ENCODE measurements at places on chromosomes 5 and 9.

GRCh38 chr5:40619421-40619820, 60.3 kb upstream of the PTGER4 start:
- DNase-seq, result no peak

DNA sequence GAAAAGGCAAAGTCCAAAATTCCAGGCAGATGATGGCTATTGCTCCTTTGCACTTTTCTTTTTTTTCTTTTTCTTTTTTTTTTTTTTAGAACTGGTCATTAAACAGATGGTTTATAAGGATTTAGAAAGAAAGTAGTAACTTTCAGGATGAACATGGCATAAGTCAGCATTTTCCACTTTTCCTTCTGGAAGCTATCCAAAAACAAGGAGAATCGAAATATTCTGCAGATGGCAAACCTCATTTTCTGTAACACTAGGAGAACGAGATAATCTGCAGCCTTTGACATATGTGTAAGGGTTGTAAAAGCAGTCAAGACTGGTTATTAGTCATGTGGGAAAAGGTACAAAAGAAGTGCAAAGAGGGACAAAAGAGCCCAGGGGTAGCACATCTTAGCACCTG, 69.1 kb upstream of the PUM3 start:
- DNase-seq, result no peak

- no peak for DNase-seq
These were observed 439.1 kb upstream of the KIF2A start for GRCh38 chr5:61866930-61867329.

DNA sequence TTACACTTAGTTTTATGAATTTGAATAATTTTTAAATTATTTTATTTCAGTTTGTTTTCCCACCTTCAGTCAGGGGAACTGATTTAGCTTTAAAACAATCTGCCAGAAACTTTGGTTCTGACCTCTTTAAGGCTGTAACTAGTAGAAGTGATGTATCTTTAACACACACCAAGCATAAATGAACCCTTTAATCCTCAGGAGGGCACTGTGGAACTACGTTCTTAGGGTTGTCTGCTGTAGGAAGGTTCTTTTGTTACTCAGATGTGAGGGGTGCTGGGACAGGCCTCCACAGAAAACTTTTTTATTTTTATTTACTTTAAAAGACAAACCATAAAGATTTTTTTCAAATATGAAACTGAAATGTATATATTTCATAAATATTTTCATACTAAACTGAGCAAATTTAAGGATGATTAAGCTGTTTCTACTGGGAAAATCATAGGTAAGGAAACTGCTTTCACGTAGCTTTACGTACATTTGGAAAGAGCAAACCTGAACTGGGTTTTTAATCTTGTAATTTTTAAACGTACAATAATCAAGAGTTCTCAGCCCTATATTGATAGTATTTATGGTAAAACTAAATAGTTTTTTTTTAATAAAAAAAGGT, 5.3 kb downstream of the KLF4 start:
- peak; percentile 33 for DNase-seq

DNA sequence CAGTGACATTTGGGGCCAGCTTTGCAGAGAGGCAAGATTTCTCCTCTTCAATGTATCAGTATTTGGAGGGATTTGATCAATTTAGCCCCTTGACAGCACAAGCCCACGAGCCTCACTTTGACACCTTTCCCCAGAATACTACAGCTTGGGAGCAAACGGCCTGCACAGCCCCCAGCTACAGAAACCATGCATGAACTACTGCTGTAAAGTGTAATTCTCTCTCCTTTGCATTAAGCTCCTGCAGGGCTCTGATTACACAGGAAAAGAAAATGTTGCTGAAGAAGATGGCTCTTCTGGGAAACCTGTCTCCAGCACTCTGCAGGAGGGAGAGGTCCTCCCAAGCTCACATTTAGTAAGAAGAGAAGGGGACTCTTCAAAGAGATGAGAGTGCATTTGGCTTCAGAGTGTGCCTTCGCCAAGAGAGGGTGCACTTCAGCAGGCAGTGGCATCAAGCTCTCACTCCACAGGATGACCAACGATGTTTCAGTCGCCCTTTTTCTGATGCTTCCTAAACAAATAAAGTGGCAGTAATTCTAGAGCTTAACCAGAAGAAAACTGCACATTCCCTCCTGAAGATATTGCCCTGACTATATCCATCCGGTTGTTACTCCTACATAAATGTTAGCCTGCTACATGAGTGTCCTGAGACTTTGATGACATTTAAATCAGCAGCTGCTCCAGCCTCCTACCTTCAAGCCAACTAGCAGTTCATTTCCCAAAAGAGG, 272.2 kb downstream of the AUH start:
- no peak for DNase-seq

DNA sequence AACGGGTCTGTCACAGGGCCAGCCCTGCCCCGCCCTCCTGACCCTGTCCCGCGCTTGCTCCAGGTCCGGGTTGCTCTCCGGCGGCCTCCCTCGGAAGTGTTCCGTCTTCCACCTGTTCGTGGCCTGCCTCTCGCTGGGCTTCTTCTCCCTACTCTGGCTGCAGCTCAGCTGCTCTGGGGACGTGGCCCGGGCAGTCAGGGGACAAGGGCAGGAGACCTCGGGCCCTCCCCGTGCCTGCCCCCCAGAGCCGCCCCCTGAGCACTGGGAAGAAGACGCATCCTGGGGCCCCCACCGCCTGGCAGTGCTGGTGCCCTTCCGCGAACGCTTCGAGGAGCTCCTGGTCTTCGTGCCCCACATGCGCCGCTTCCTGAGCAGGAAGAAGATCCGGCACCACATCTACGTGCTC, 4.2 kb downstream of the B4GALT7 start:
- no peak for DNase-seq

- DNase-seq, result no peak
These were observed 96.1 kb downstream of the C9orf152 start for GRCh38 chr9:110111868-110112267.

DNA sequence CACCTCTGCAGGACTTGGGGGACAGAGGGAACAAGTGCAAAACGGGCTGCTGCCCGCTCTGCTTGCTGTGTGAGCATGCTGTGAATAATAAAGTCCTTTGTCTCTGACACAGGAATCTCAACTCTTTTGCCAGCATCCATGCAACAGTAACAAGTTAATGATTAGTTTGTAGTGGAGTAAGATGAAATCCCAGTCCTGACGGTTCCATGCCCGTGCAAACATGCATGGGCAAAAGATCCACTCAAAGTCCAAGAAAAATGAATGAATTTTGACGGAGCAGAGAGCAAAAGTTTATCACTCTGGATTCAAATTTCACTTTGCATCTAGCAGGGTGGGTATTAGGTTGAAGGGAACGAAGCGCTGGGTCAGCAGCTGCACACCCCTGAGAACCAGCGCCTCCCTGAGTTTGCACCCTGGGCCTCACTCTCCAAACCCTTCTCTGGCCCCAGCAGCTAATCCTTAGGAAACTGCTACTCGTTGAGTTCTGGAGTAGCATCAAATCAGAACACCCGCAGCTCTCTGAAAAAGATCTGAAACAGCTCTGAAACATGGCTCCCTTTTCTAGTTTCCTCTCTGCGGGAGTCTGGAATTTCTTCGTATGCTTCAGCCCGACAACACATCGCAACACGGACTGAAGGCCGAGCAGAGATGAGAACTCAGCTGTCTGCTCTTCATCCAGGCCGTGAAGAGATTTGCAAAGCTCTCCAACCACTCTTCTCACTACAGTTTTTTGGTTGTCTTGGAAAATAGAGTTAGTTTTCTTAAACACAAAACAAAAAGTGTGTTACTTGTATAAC, 45.6 kb upstream of the RUFY1 start:
- DNase-seq, result no peak

GRCh38 chr5:93417490-93417889, 163.5 kb downstream of the NR2F1-AS1 start:
- no peak for DNase-seq

DNA sequence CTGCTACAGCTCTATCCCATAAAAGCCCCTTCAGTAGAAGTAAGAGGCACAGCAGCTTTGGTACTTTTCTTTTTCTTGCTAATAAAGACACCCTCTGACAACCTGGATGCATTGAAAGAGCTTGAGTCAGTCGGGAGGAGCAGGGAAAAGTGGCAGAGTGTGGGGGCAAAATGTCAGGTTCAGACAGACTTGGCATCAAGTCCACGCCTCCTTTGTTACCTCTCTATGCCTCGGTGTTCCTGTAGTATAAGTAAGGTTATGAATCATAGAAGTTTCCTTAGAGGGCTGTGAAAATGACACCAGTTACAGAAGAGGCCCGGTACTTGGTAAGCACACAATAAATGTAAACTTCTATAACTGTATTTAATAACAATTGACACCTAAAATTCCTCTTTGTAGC, 133.9 kb downstream of the ESM1 start:
- no peak for DNase-seq

- no peak for DNase-seq
These were observed 653.7 kb downstream of the CCDC171 start for GRCh38 chr9:16206518-16206917.

DNA sequence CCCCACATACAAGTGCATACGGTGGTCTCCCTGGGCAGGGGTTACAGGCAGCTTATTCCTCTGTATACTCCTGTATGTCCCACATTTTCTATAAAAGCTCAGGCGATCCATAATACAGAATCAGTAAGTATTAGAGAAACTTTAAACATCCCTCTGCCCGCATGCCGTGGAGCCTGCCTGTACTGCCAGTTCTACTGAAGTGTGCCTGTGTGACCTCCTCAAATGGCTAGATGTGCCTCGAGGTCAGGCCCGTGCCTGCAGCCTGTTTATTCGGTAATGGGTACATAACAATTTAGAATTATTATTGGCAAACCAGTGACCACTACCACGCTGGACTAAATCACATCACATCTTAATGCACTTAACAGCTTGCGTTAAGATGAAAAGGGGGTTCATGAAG, 190.8 kb downstream of the FANCC start:
- no peak for DNase-seq

GRCh38 chr9:133273819-133274218, 1.2 kb downstream of the ABO start:
- DNase-seq, result no peak

- no peak for DNase-seq
These were observed 27.9 kb downstream of the TMEM215 start for GRCh38 chr9:32811246-32811645.

DNA sequence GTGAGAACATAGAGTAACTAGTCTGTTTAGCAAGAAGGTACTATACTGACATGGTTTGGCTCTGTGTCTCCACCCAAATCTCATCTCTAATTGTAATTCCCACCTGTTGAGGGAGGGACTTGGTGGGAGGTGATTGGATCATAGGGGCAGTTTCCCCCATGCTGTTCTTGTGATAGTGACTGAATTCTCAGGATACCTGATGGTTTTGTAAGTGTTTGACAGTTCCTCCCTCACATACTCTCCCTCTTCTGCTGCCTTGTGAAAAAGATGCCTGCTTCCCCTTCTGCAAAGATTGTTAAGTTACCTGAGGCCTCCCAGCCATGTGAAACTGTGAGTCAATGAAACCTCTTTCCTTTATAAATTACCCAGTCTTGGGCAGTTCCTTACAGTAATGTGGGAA, 240.4 kb upstream of the ST8SIA4 start:
- no peak for DNase-seq

DNA sequence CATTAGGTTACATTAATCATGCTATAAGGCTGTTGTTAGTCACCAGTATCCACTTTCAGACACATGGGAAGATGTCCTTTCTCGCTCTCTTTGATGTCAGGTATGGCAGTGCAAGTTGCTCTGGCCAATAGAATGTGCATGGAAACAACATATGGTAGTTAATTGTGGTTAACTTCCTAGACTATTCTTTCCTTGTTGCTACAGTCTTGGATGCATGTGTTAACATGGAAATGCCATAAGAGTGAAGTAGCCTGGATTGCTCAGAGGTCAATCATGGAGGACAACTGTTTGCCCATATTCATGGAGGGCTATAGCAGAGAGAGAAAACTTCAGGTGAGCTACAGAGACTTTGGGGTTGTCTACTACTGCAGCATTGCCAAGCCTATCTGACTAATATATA, 245.8 kb upstream of the GAS1 start:
- DNase-seq, result no peak

GRCh38 chr5:53084546-53085255, 24.9 kb downstream of the MOCS2 start:
- no peak for DNase-seq

DNA sequence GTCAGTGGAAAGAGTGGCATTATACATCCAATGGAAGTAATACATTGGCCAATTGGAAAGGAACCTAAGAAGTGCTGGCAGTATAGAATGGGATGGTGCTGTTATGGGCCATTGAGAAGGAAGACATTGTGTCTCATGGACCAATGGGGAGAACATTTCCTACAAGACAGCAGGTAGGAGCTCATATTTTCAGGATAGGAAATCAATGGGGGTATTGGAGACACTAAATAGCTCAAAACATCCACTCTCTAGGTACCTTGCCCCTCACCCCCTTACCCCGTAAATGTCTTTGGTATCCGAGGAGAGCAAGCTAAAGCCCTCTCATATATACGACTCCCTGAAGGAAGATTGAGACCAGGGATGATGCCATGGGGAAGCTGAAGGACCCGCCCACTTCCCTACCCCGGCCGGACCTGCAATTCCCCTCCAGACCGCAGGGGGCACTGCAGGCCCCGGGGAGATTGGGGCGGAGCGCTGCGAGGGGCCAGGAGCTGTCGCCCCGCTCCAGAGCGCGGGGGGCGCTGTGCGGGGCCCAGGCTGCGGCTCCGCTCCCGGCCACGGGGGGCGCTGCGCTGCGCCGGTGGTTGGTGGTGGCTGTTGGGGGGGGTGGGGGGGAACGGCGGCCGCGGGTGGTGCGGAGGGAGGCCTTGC, at the start of gene KDM3B:
Gene KDM3B (plus strand): TSS at position 615 of the 651 bp plus-strand sequence. CDS start 111 bp downstream, outside the sequence.
- peak; percentile 99 for DNase-seq

DNA sequence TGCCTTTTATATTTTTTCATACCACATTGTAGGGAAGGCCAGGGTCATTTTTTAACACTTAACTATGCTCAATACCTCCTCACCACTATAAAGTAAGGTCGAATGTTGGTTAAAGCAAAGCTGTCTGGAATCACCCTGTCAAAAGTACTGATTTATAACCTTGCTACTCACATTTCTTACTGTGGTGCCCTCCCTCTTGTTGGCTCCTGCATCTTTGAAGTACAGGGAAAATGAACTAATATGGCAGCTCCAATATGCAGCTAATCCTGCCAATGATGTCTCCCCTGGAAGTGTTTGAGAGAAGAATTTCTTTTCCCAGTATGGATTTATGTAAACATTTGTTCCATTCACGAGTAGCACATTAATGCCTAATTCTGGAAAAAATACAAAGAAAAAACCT, 108.4 kb upstream of the RPS23 start:
- no peak for DNase-seq

- DNase-seq, result no peak
These were observed 216.0 kb downstream of the KDM4C start for GRCh38 chr9:6973762-6974161.

DNA sequence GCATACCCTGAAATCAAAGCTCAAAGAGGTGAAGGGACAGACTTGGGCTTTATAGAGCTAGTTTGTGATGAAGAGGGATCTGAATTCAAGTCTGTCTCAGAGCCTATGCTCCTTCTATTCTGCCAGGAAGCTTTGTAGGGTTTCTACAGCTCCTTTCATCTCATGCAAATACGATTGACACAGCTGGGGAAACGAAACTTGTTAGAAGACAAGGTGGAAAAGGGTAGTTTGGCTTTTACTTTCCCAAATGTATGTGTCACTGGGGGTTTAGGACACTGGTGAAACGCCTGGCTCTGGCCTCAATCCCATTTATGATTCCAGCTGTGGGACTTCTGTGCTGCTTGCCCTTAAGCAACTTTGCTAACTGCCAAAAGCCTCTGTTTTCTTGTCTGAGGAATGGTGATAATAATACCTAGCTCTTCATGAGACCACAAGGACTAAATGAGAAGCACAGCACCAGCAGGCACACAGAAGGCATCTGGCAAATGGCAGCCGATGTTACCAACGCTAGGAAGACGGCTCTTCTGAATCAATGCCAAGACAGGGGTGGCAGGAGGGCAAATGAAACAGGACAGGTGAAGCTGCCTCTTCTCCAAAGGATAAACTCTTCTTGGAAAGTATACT, 70.3 kb upstream of the EQTN start:
- DNase-seq, result no peak

- no peak for DNase-seq
These were observed 148.1 kb downstream of the PDE4D start for GRCh38 chr5:59745415-59745863.

Measured in endothelial cell (in vitro differentiated cells).